Adrenal gland (tissue), 19 donors: ENCODE measurements at places on chromosomes 5 and 9. TPM values are rescaled to one million over a fixed set of nuclear protein-coding genes. Genes with fewer than 3 reads are reported as not detected.

DNA sequence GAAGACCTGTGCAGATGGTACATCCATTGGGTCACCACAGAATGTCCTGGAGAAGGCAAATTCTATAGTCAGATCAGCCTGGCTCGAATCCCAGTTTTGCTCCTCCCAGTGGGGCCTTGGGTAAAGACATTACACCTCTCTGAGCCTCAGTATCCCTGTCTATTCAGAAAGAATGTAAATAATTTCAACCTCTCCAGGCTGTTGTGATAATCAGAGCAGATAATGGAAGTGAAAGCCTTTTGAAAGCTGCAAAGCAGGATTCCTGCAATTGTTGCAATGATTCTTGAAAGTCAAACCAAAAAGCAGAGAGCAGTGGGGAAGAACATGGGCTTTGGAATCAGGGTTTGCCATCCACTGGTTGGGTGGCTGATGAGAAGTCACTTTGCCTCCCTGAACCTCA, 63.2 kb downstream of the LHX2 start:
- DNase-seq = no peak

DNA sequence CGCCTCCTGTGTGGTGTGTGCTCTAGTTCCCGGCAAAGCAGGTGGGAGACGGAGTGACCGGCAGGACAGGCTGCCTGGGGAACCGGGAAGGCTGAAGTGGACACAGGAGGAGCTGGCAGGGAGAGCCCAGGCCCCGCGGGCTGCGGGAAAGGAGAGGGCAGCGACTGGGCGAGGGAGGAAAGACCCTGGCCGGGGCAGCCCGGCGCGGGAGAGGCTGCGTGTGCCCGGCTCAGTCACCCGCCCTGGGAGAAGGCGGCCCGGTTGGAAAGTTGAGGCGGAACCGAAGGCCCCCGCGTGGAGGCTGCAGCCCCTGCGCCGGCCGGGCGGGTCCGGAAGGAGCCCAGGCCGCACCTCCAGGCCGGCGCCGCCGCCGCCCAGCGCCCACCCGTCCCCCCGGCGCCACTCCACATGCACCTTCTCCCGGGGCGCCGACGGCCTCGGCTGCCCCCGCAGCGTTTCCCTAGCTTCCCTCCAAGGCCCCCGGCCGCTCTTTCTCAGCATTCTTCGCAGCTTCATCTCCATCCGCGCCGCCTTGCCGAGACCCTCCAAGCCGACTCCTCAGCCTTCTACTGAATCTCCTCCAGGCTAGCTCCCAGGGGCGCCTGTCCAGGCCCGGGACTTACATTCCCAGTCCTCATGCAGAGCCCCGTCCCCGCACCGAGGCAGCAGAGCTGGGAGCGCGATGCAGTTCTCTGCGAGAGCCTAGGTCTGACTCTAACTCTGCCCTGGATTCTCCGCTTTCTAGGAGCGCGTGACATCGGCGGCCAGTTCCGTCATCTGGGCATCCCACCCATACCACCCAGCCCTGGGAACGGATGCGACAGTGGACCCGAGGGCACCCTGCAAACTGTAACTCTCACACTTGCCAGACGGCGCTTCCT, 152.0 kb downstream of the ERCC6L2 start:
- DNase-seq = no peak

DNA sequence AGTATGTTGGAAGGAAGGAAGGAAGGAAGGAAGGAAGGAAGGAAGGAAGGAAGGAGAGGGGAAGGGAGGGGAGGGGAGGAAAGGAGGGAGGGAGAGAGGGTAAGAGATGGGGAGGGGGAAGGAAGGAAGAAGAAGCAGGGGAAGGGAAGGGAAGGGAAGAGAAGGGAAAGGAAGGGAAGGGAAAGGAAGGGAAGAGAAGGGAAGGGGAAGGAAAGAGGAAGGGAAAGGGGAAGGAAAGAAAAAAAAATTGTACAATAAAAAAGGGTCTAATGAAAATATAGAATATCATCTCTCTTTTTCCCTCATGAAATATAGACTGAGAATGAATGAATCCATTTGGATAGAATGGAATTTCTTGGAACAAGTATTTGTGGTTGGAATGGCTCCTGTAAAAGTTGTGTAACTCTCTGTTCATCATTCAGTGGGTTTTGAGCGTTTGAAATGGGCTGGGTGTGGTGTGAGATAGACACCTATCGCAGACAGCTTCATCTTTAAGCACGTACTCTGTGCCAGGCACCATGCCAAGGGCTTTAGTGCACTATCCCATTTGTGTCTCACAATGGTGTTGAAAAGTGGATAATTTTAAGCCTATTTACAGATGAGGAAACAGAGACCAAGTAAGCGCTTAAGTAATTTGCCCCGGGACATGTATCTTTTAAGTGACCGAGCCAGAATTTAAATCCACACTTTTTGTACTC, 11.6 kb upstream of the PAPPA start:
- no peak for DNase-seq

Gene SNCAIP
- 2.6 TPM for total RNA-seq

DNA sequence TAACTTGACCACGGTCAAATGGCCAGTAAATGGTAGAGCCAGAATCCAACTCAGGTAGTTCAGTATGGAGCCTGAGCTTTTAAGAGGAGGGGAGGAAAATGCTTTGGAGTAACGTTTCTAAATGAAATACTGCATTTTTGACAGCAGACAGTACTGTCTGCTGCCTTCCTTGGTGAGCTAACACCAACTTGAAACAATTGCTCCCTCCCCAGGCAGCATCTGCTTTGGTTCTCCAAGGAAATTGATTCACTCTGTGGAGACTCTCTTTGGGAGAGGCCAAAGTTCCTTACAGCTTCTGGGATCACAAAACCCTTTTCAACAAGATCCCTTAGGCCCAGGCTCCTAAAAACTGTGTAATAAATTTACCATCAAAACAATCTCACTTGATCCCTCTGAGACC, 75.2 kb upstream of the SSBP2 start:
- DNase-seq = no peak

GRCh38 chr9:86202338-86202882, 57.0 kb downstream of the C9orf153 start:
- peak; percentile 35 for DNase-seq

- no peak for DNase-seq
These were observed 949.8 kb upstream of the TYRP1 start for GRCh38 chr9:11743356-11743755.

GRCh38 chr5:37626266-37626665, 213.6 kb downstream of the GDNF start:
- DNase-seq = no peak

GRCh38 chr5:14807471-14807870, 64.1 kb downstream of the ANKH start:
- DNase-seq = no peak

DNA sequence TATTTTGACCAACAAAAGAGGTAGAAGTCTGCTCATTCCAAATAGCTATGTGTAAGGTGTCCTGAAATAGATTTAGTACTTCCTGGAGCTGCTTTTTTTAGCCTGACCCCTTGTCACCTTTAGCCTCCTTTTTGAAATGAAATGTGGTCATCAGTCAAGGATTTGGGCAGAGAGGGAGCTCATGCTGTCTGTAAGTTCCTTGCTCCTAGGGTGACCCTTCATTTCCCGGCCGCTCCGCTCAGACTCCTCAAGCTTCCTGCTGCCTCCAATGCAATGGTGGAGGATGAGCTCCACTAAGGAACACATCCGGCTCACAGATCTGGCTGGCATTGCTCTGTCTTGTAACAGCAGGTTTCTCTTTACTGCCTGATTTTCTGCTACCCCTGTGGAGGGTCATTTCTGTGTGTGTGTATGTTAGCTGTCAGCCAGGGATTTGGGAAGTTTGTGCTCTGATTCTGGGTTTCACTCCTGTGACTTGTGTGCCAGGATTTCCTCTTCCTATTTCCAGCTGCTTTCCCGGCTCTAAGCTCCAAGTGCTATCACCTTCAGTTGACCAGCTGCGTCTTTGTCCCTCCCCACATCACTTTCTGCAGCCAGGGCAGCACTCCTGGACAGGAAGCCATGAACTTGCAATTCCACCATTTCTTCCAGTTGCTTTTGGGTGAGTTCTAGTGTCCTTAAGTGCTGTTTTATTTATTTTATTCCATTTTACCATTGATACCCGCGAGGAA, 265.9 kb downstream of the ICE1 start:
- DNase-seq = peak; percentile 23

DNA sequence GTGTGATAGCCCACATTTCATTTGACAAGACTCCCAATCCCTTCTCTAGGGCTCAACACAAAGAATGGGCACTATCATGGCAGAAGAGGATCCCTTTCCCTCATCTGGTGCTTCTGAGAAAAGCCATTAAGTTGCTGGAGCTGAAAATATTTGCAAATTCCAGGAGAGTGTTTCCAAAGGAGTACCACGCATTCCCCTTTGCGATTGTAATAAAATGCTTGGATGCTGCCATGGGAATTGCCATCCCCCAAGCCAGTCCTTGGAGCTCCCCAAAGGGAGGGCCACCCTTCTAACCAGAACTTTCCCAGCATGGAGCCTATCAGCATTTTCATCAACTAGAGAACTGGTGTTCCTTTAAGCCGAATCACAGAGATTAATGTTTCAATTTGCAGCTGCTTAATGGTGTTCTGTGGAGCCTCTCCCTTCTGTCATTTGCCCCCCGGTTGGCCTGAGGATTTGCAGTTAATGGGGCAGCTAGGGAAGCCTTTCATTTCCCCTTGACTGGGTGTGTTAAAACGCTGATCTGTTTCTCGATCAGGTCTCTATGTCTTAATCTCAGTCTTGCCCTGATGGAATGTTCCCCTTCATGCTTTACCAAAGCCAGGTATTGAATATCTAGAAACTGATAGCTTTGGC, 133.0 kb downstream of the ENC1 start:
- DNase-seq = no peak

DNA sequence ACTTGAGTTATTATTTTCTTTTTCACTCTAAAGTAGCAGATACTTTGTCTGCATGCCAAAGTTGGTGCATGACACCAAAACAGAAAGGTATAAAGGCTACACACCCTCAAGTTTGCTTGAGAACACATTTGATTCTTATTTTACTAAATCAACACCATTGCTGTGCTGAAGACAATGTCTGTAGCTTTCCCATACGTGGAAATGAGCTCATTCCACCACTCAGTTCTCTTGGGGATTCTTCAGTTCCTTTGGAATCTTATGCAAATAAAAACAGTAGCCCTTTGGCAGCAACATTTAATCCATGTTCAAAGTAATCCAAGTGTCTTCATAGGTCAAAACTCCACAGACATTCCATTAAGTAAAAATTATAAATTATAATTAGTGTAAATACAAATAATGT, 264.9 kb downstream of the TLE1 start:
- DNase-seq = no peak

DNA sequence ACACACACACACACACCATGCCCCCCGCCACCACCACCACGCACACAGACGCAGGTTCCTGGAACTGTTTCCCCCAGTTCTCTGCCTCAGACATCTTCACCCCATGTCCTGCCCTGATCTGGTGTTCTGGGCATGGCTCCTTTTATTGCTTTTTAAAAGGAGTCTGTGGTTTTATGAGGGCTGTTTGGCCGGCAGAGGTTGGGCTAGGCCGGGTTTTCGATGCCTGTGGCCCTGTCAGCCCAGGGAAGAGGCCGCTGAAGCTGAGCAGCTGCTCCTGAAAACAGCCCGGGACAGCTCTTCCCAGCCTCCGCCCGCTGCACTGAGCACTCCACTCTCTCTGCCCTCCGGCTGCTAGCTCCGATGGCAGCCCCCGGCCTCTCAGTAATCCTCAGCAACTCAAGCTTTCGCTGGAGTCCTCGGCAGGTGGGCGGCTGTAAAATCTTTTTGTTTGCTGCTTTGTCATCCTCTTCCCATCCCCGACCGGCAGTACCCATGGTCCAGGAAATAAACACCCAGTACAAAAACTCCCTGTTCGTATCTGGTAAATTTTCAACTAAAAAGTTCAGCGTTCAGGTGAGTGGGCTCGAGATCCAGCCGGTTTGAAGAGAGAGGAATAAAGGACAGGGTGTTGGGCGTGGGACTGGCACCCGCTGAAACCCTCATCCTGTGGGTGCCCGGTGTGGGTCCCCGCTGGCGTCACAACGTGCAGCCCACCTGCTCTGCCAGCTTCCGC, 103.0 kb upstream of the ERCC6L2 start:
- DNase-seq = no peak

- no peak for DNase-seq
These were observed 12.3 kb downstream of the PCBD2 start for GRCh38 chr5:134917070-134917815.

GRCh38 chr5:141870228-141870627, 8.0 kb downstream of the PCDH1 start:
- no peak for DNase-seq

DNA sequence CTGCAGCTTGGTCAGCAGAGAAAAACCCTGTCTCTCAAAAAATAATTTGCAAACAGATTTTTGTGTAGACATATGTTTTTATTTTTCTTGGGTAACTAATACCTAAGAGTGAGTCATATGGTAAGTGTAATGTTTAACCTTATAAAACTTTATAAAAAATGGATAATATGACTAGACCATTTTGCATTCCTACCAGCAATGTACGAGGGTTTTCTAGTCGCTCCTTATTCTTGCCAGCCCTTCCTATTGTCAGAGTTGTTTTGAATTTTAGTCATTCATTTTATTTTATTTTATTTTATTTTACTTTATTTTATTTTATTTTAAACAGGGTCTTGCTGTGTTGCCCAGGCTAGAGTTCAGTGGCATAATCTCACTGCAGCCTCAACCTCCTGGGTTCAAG, 37.8 kb downstream of the RABGAP1 start:
- no peak for DNase-seq

GRCh38 chr5:120092649-120093048, 371.5 kb upstream of the PRR16 start:
- no peak for DNase-seq

Gene CACNA1B
- total RNA-seq = 1.9 TPM

DNA sequence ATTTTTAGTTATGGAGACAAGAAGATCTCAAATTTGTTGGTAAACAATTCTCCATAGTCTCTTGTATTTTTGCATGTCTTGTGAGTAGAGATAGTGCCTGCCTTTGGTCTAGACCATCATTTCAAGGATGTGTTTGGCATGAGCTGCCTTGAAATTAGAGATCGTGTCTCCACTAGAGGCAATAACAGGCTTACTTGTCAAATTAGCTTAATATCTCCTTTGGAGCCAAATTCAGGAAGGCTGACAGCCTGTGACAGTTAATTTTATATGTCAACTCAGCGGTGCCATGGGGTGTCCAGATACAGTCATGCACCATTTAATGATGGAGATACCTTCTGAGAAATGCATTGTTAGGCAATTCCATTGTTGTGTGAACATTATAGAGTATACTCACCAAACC, 24.8 kb upstream of the PRDM9 start:
- no peak for DNase-seq

DNA sequence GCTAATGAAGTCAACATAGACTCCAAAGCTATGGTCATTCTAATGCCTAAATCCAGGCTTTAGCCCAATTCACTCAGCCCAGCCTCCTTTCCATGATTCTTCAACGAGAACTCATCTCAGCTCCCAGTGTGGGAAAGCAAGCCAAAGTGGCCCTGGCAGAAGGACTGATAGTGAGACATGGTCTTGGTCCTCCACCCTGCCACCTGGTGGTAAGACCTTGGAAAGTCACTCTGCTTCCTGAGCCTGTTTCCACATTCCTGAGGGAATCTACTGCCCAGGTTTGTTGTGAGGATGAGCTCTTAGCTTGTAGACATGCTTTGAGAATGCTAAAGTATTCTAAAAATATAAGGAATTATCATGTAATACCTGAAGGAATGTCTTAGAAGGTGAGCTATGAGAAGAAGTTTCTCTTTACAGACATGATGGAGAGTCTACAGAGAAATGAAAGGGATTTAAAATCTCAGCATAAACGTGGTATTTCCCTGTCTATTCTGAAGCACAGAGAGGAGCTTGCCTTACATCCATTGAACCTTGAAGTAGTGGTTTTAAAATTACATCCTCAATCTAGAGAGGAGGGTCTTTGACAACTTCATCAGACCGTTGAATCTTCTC, 173.5 kb downstream of the TRIM32 start:
- peak; percentile 67 for DNase-seq
